LHCN-M2 (cell line): ENCODE measurements at places on chromosomes 16 and 17.
A peak's percentile ranks its signal among the peaks of the same experiment; 100 is the strongest.

DNA sequence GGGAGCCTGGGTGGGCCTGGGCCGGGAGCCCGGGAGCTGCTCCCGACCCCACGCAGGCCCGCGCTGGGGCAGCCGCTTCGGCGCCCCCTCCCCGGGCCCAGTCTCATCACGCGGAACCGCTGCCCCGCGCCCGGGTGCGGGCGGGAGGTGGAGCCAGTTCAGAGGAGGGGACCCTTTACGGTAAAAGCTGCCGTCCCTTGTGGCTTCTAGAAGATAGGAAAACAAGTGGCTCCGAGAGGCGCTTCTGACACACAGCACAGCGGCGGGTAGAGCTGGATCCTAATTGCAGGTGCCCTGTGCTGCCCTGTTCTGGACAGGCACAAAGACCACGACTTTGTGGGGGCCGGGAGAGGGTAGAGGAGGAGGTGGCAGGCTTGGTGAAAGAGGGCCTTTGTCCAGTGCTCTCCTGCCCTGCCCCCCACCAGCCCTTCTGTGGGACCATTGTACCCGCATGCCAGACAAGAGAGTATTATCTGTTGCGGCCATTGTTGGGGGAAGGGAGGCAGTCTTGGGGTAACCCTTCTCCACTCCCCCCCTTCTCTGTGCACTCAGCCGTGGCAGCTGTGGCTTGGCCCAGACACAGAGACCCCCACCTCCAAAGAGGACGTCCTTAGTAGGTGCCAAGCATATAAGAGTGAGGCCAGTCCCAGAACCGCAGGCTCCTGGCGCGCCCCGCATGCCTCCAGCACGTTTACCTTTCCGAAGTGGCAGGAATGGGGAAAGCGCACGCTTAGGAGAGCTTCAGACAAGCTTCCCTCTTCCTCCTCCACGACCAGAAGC is 736 bp downstream of the CNP start:
- DNase-seq, result peak; percentile 22

GRCh38 chr16:3861808-3862451 is 18.6 kb downstream of the CREBBP start:
- DNase-seq, result peak; percentile 34

DNA sequence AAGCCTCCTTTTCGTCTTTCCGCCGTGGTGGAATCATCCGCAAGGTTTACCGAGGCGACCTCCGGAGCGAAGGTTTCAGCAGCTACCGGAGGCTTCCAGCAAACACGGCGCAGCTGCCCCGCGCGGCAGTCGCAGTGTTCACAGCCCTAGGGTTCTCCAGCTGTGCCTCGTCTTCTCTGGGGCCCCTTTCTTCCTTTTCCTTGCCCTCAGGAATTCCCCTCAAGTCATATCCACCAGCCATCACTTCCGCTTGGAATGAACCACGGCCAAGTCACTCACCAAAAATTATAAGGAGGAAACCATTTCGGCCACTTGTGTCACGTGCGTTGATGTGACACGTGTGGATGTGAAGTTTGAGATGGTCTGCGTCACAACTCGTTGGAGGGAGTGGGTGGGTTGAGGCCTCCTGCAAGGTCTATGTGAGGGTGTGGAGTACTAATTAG is 636 bp upstream of the ERN1 start:
- peak; percentile 36 for DNase-seq

GRCh38 chr17:73643001-73643851 is 1.0 kb downstream of the SDK2 start:
- DNase-seq, result no peak

GRCh38 chr17:28533091-28533807 is 19.2 kb downstream of the UNC119 start:
- no peak for DNase-seq

DNA sequence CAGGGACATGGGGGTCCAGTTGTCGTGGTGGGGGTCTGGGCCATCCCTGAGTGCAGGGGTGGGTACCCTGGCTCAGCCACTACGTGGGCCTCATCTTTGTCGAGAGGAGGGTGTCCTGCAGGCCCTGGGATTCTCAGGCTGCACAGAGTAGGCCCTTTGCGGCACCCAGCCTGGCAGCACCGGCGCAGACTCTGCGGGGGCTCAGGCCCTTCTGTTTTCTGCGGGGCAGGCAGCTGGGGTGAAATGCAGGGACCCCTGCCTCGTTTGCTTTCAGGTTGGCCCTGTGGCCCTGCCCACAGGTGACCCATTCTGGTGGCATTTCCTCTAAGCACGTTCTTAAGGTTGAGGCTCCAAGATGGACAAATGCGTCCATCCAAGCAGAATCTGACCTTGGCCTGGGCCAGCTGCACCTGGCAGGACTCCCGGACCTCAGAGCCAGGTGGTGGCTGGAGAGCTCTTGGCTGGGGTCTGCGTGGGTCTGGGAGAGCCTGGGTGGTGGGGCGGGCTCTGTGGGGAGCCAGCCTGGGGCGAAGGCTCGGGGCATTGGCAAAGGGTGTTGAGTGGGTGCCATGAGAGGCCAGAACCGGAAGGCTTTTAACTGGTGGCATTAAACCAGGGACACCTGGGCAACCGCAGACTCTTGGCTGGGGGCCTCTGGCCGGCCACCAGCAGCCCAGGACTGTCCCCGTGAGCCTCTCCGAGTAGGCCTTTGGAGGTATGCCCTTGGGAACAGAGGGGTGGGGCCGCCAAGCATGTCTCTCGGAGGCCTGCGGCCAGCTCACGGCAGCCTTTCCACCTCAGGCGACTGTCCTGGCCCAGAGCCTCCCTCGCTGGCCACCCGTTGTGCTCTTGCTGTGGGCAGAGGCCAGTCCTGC is 16.9 kb downstream of the PRSS27 start:
- no peak for DNase-seq

GRCh38 chr17:79255926-79256585 is 181.4 kb downstream of the ENGASE start:
- no peak for DNase-seq

DNA sequence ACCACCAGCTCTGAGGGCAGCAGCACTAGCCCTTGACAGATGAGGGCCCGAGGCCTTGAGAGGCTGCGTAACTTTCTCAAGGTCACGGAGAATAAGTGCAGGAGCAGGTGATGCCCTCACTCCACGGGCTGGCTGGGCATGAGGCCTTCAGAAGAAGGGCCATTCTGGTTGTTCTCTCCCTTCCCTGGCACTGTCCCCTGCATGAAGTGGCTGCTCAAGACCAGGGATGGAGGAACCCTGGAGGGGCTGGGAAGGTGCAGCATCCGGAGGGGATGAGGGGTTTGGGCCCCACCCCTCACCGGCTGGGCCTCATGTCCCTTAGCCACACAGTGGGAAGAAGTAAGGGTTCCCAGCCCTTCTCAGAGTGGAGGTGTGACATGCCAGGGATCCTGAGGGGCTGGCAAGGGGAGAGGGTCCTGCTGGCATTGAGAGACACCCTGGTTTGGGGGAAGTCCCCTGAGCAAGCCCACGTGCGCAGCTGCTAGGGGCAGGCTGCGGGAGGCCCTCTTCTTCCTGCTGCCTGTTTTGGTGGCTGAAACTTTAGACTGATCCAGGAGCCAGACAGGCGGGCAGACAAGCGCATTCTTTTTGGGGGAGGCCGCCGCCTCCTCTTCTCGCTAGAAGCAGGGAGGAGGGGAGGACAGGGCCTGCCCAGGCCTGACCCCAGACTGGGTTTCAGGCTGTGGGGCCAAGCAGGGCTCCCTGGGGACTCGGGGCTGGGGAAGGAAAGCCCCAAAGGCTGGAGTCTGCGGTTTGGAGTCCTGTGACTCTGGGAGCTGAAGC is 74.0 kb downstream of the N4BP1 start:
- DNase-seq, result peak; percentile 87

DNA sequence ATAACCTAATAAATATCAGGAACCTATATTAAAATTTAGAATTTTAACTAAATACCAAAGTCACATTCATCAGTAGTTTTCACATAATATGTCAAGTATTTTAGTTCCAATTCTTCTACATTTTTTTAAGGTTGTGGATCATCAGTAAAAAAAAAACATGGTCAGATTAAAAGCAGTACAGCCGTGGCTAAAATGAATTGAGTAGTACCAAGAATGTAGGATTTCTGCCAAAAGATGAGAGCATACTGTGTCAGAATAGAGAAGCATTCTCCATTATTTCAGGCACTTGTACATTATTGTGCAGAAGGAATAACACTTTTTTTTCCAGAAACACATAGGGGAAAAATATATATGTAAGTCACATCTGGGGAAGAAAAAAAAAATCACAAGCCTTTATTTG is 1176.1 kb downstream of the CDH11 start:
- DNase-seq, result no peak

DNA sequence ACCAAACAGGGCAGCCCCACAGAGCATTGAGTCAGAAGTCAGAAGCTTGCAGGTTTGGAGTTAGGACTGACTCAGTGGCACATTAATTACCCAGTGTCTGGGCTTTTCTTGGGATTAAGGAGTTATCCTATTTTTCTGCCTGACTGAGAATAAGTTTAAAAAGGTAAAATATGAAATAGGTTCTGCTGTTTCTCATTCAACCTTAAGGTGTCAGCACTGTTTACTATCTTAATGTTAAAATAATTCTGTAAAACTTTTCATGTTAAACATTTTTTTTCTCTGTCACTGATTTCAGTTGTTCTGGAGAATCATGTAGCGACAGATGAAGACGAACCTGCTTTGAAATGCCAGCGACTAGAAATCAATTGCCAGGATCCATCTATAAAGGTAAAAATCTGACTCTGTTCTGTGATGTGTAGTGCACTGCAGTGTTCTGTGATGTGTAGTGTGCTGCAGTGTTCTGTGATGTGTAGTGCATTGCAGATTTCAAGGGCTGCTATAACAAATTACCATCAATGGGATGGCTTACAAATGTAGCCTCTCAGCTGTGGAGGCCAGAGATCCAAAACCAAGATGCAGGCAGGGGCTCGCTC is 128.0 kb downstream of the LAT start:
- DNase-seq, result no peak

GRCh38 chr17:2682176-2682938 is 29.2 kb downstream of the CLUH start:
- DNase-seq, result no peak

DNA sequence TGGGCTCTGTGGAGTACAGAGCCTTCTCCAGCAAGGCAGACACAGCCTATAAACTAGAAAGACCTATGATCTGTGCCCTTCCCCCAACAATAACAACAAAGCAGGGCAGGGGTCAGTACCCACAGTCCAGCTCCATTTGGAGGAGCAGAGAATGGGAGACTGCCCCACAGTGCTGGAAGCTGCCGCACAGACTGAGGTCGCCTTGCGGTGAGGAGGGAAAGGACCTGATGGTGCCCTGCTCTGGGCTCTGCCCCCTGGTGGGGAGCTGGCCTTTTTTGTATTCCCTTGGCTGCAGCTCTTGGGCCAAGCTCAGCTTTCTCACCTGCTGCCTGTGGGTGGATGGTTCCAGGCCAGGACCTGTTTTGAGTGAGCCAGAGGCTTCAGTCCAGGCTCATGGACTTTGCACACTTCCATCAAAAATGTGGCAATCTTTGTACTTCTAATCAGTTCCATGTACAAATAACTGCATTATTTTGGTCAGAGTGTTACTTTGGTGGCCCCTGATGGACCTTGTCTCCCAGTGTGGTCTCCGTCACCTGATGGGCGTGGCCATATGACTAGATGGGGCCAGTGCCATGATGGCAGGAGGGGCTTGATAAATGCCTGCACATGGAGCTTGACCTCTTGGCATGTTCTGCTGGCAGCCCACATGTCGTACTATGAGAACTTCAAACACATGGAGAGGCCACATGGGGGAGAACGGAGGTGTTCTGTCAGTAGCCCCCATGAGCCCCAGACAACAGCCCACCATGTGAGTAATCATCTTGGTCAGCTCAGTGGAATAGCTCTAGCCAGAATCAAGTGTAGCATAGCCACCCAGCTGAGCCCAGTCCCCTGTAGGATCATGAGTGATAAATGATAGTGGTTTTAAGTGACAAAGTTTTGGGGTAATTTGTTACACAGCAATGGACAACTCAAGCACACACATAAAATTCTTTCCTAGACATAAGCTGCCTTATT is 24.2 kb downstream of the B9D1 start:
- DNase-seq, result peak; percentile 41

DNA sequence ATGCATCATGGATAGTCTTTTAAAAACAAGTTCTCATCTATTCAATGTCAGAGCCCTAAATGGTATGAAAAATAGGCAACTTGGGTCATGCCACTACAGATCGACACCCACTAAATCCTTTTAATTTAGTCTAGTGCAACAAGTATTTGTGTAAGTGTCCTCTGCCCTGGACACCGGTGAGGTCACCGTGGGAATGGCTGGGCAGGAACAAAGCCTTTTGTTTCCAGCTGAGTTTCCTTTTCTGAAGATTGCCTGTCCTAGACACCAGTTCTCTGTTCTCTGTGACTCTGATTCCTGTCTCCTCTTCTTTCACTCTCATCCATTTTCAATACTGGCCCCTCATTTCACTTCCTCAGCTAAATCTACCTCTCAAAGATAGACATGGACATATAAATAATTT is 446.5 kb downstream of the MAF start:
- no peak for DNase-seq

GRCh38 chr16:73483076-73483791 is 435.3 kb upstream of the ZFHX3 start:
- no peak for DNase-seq

GRCh38 chr17:76678330-76678729 is 32.4 kb downstream of the MXRA7 start:
- no peak for DNase-seq

DNA sequence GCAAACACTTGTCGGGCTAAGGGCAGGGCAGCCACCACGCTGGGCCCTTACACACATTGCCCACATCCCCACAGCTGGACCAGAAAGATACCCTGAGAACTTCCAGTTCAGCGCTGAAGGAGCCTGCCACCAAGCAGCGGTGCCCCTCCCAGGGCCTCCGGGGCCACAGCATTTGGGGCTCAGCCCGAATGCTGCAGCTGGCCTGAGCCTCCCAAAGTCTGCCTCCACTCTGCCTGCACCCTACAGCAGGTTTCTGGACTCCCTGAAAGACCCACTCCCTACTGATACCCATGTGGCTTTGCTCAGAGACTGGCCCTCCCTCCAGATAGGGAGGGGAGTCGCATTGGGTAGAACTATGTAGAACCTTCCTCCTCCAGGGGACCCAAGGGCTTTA is 1.5 kb downstream of the MCRIP1 start:
- DNase-seq, result no peak
